ENCODE measurements at places on chromosomes 7 and 10. TPM values are rescaled to one million over a fixed set of nuclear protein-coding genes. Genes with fewer than 3 reads are reported as not detected.

The AHCYL2 gene
- polyA plus RNA-seq, result 2.3 TPM

The HMX2 gene
- not detected for polyA plus RNA-seq

The PNLIPRP2 gene
- polyA plus RNA-seq, result not detected

The INHBA gene
- polyA plus RNA-seq, result 7.9 TPM

The PTPN20 gene
- polyA plus RNA-seq, result 0.13 TPM

The PDE6C gene
- 0.08 TPM for polyA plus RNA-seq

The ADAM12 gene
- 58.4 TPM for polyA plus RNA-seq

The ALOX5 gene
- not detected for polyA plus RNA-seq

The NPC1L1 gene
- polyA plus RNA-seq, result not detected

The CSGALNACT2 gene
- 26.3 TPM for polyA plus RNA-seq

The IGFBP1 gene
- 0.34 TPM for polyA plus RNA-seq

The CDHR3 gene
- 2.8 TPM for polyA plus RNA-seq

The SPDYE5 gene
- 0.38 TPM for polyA plus RNA-seq

The MYL10 gene
- polyA plus RNA-seq, result not detected

The PDLIM1 gene
- polyA plus RNA-seq, result 143 TPM

The TMEM213 gene
- not detected for polyA plus RNA-seq

The EIF5AL1 gene
- polyA plus RNA-seq, result 6.1 TPM

The TMEM196 gene
- polyA plus RNA-seq, result not detected

The TBL2 gene
- polyA plus RNA-seq, result 78.0 TPM

Data from GM23248 (cell line).